ENCODE measurements at places on chromosomes 3 and 15. TPM values are rescaled to one million over a fixed set of nuclear protein-coding genes. Genes with fewer than 3 reads are reported as not detected.

GHSR gene
- total RNA-seq = 0.82 TPM

DNA sequence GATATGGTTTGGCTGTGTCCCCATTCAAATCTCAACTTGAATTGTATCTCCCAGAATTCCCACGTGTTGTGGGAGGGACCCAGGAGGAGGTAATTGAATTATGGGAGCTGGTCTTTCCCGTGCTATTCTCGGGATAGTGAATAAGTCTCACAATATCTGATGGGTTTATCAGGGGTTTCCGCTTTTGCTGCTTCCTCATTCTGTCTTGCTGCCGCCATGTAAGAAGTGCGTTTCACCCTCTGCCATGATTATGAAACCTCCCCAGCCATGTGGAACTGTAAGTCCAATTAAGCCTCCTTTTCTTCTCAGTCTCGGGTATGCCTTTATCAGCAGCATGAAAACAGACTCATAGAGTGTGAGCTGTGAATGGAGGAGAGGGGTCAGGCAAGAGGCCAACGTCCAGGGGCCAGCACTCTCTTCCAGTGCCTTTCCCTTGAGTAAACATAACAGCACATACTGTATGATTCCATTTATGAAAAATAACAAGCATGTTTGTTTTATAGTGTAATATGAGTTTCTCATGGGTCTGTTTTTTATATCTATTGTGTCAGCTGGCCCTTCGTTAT, 16.3 kb upstream of the LCTL start:
- no peak for DNase-seq

GRCh38 chr3:20528180-20528770, 342.3 kb upstream of the SGO1 start:
- DNase-seq = no peak

DNA sequence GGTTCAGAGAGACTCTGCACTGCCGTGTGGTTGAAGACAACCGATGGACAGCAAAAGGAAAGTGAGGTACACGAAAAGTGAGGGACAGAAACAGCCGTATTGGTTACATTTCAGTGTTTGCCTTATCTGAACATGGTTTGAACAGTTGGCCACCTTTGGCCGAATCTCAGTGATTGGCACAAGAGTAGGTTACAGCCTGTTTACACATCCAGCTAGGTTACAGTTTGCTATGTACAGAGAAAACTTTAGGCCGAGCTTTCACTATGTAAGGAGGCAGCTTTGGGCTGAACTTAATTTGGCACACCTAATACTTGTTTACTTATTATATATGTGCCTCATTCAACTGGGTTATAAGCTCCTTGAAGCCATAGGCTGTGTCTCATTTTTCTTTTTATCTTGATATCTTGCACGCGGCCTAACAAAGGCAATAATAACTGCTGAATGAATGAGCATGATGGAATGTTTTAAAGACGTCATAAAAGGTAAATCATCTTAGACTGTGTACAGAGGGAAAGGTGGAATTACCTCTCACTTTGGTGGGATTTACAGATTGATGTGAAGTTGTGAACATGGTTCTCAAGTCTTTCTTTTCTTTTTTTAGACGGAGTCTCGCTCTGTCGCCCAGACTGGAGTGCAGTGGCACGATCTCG, 17.2 kb upstream of the GREM1 start:
- no peak for DNase-seq

DNA sequence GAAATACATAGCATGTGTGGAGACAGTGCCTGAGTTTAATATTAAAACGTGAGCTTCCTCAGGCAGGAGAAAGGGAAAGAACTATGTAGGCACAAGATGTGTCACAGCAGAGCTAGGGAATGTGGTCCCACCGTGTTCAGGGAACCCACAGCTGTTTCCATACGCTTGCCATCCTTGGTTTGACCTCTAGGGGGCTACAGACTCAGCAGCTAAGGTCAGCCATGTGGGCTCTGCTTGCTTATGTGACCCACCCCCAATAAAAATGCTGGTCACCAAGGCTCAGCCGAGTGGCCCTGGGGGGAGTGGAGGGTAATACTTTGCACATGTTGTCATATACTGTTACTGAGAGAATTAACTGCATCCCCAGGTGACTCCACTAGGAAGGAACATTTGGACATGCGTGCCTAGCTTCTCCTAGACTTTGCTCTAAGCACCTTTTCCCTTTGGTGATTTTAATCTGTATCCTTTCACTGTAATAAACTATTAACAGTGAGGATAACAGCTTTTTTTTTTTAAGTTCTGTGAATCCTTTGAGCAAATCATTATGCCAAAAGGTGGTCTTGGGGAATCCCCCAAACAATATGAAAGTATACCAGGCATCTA, 3.3 kb downstream of the TUBGCP5 start:
- peak; percentile 29 for DNase-seq

GRCh38 chr15:55494931-55495330, 13.1 kb downstream of the DNAAF4 start:
- no peak for DNase-seq

- no peak for DNase-seq
Observed at GRCh38 chr15:62253294-62253693, 88.2 kb upstream of the C2CD4B start.
